ENCODE measurements at places on chromosomes 5 and 9.

DNA sequence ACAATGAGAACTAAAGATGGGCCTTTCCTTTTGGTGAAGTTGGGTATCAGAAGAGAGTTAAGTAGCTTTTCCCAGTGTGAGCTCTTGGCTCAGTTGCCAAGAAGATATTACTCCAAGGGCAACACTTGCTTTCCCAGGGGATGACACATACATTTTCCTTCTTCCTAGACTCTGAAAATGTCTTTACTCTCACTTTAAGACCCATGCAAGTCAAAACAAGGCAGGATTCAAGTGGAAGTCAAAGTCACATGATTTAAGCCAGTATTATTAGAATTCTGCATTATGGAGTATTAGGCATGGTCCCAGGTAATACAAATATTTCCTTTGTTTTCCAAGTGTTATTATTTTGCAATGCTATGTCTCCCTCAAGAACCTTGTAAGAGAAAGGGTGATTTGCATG, 175.1 kb downstream of the PPP2R2B start:
- DNase-seq, result no peak

DNA sequence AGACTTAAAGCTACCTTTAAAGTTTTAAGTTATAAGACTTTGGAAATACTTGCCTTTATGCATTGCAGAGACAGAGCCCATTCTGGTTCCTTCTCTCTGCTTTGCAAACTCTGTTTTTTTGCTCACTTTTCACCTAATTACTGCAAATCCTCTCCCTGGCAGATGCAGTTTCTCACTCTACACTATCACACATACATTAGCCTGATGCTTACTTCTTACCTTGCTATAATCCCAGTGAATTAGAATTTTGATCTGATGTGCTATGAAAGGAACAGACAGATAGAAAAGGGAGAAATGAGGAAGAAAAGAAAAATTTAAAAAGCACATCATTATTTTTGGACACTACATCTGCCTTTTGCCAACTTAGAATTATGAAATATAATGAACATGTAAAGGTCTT, 489.5 kb upstream of the EDIL3 start:
- DNase-seq, result no peak

DNA sequence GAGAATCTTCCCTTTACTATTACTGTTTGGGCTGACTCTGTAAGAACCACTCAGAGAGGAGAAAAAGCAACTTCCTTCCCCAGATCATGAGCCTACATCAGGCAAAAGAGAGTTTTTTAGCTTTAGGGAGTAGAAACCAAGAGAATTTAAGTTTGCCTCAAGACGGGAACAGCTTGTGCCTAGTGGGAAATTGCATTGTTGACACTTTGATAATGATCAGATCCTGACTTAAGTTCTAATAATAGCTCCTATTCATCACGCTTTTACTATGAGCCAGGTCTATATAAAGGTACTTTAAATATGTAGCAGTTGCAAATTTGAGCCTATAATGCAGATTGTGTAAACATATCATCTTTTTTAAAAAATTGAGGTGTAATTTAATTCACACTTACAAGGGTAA, 298.2 kb downstream of the MAN2A1 start:
- no peak for DNase-seq

- no peak for DNase-seq
Observed at GRCh38 chr9:22241024-22241423, 205.6 kb upstream of the DMRTA1 start.

DNA sequence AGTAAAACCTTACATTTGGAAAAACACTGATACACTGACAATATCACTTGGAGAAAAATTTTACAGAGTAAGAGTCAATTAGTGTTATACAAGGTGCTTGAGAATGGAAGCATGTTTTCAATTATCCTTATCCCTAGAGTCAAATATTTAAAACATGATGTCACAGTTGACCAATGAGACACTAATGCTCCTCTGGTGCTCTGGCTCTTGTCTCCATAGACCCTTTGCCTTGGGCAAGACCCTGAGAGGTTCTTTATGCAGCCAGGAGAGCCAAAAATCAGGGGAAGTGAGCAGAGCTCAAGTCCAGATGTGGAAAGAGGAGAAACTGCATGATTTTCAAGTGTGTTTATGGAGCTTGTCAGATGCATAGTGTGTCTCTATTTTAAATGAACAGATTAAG, 153.9 kb downstream of the MARCHF11 start:
- no peak for DNase-seq

DNA sequence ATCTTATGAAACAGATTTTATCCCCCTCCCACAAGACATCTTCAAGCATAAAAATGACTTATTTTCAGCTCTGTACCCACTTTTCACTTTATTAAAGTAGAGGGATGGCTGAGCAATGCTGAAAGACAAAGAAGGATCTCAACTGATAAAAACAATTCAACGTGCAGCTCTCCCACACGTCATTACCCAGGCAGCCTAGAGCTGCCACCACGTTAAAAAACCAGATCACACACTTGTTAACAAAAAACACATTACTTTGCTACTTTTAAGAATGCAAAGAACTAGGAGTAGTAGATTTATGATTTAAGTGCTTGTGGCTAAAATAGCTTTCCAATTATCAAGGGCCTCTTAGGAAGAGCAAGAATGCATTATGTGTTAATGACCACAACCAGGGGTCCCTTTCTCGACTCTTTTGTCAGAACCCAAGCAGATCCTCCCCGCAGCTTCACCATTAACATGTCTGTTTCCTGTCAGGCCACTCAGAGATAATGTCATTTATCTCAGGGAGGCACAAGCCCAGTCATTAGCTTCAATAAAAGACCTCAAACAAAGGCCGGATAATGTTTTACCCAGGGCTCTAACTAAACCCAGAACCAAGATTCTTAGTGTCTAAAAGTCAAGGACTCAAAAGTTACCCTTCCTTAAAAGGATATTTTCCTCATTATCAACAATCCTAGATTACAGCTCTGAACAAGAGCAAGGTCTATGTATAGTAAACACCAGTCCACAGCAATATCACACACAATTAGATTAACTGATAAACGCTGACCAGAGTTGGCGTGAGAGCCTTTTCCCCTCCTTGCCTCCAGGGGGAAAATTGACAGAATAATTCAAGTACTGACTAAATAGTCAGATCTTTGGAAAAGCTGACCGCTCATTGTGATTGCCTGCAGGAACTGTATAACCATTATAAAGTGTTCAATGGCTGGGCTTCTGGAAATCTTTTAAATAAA, 7.5 kb downstream of the ZNF608 start:
- peak; percentile 72 for DNase-seq

DNA sequence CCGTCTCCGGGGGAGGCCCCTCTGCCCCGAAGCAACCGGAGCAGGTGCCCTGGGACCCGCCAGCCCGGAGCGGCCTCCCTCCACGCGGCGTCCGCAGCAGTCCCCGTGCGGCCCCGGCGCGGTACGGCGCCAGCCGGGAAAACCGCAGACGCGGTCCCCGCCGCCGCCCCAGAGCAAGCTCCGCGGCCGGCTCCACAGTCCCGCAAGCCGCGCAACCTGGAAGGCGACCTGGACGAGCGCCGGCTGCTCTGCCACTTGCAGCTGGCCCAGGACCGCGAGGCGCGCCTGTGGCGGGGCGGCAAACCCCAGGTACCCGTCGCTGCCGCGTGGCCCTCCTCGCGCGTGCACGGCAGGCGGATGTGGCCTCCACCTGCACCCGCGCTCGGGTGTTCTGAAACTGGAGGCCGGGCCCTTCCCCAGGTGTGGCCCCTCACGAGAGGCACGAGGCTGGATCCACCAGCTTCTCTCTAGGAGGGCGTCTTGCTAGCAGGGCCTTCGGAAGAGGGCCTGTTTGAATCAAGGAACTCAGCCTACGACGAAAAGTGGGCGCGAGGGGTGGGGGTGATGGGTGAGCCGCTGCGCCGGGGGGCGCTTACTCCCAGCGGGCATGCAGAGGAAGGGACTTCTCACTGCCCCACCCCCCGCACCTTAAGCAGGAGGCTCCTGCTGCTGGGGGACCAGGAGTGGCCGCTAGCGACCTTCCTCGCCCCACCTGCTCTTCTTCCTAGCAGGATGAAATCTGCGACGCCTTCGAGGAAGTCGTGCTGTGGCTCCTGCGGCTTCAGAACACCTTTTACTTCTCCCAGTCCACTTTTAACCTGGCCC, 602 bp downstream of the CCNI2 start:
- no peak for DNase-seq

- no peak for DNase-seq
Observed at GRCh38 chr5:125639858-125640257, 783.4 kb upstream of the GRAMD2B start.

DNA sequence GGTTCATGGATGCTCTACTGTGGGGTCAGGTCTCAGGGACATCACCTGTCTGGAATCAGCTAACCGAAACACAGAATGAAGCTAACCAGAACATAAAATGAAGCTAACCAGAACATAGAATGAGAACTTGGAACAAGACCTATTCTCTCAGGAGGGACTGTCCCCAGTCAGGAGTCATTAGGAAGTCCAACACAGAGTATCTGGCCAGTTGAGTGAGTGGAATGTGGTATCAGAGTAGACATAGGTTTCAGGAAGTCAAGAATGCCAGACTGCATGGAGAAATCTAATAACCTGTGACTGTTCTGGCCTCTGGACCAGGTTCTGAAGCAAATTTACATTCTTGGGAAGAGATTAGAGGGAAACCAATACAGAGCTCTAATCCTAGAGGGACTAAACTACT, 609.6 kb downstream of the PRELID2 start:
- DNase-seq, result no peak

DNA sequence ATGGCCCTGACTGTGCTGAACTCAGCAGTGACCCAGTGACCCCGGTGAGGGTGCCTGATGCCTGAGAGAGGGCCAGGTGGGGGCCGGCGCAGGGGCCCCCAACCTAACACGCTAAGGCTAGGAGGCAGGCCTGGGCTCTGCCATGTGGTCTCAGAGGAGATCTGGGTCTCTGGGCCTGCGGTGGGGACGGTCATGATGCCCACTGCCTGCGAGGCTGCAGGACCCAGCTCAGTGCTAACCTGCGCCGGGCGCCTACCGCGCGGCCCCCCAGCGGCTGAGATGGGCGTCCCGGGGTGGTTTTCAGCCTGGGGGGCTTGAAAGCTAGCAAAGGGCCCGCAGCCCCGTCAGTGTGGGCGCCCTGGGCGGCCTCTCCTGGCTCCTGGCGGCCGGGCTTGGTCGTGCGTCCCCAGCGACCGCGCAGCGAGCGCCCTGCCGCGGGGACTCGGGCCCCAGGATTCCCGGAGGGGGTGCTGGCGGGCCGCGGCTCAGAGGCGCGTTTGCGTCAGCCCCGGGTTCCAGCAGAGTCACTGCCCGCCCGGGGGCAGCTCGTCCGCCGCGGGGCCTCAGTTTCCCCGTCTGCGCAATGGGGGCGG, 2.5 kb downstream of the EGFL7 start:
- no peak for DNase-seq

DNA sequence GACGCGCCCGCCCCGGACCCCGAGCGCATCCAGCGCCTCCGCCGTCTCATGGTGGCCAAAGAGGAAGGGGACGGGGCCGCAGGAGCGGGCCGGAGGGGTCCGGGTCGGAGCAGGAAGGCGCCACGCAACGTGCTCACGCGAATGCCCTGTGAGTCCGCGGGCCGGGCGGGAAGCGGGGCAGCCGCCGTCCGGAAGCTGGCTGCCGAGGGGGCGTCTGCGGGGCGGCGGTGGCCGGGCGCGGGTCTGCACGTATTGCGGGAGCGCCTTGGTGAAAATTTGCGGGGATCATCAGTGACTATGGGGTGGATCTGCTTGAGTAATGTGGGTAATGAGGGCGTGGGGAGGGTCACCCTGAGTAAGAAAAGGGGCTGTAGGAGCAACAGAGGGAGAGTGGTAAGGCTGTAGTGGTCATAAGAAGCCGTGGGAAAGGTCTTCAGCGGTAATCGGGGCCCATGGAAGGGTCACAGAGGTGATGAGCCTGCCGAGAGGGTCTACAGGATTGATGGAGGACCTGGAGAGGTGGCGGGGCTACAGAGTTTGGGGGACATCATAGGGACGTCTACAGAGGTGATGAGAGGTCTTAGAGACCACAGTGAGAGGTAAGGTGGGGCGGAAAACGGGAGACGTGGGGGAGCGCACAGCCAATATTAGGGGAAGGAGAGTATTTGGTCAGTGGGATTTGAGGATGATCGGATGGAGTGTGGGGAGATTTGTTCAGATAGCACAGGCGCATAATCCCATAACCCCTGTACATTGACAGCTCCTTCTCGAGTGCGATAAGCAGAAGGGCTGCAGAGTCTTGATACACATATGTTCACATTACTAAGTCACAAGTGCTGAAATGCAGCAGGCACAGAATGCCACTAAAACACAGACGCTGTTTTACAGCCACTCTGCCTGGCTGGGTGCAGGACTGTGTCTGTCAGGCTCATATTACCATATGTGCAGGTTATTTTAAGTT, 819 bp downstream of the LSM11 start:
- peak; percentile 95 for DNase-seq

DNA sequence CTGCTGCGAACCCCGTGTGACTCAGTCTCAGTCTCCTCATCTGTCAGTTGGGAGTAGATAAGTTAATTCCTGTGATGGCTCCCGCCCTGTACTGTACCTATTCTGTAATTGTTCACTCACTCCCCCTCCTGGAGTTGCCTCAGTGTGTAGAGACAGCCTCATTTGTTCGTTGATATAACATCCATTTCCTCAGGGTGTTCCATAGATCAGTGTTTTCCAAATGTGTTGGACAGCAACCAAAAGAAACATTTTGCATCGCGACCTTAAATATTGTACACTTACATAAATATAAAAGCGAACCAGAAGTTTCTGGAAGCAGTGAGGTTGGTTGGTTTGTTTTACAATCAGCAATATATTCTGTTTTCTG, 698 bp downstream of the NFX1 start:
- no peak for DNase-seq

GRCh38 chr5:163407034-163407655, 30.2 kb upstream of the CCNG1 start:
- no peak for DNase-seq

GRCh38 chr5:4081059-4081458, 485.4 kb downstream of the IRX1 start:
- DNase-seq, result no peak

- peak; percentile 79 for DNase-seq
Observed at GRCh38 chr9:134689321-134690181, 47.9 kb downstream of the COL5A1 start.

GRCh38 chr5:138790684-138791083, 37.5 kb downstream of the CTNNA1 start:
- no peak for DNase-seq

DNA sequence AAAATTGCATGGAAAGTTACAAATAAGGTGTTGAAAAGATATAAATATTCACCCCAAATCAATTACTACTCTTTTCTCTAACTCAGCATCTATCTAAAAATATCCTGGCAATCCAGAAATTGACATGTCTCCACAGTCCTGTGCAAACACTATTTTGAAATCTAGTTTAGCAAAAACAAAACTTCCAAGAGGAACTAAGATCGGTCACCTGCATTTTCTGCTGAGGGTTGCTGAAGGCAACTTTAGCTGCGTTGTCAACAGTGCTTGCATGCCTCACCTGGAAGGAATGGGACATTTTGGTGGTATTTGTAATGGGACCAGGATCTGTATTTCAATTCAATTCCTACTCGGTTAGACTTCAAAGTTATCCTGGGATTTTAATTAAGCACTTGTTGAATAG, 398.3 kb downstream of the NTRK2 start:
- DNase-seq, result no peak

GRCh38 chr9:106883030-106883429, 20.1 kb downstream of the ZNF462 start:
- DNase-seq, result no peak
